Islet precursor cell (in vitro differentiated cells): ENCODE measurements at places on chromosomes 4 and X.

- no peak for DNase-seq
Observed at GRCh38 chr4:81503586-81503985, 31.9 kb upstream of the RASGEF1B start.

DNA sequence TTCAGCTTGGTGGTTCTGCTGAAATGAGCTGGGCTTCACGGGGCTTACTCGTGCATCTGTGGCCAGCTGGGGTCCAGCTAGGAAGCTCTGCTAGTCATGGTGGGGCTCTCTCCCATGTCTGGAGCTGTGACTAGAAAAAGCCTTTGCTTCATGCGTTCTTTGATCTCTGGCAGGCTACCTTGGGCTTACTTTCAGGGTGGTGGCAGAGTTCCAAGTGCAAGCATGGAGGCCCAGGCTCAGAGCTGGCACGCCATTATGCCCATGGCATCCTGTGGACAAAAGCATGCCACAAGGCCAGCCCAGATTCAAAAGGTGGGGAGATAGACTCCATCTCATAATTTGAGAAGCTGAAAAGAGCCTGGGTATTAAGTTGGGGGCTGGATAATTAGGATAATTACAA is 55.4 kb upstream of the GBA3 start:
- DNase-seq = no peak

DNA sequence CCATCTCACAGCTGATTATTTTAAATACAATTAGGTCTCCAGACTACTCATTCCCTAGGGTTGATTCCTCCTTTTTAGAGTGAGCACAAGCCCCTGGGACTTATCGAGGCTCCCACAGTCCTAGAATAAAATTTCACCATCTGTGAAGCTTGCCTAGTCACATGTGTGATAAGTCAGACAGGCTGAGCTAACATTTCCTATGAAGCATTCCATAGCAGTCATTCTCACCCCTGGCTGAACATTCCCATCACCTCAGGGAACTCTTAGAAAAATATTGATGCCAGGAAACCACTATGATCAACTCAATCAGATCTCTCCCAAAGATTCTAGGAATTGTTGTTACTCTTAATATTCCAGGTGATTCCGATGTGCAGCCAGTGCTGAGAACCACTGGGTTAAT is 37.7 kb downstream of the ARHGEF9 start:
- DNase-seq = no peak

GRCh38 chr4:179112441-179113170 is 1670.4 kb upstream of the AGA start:
- no peak for DNase-seq

DNA sequence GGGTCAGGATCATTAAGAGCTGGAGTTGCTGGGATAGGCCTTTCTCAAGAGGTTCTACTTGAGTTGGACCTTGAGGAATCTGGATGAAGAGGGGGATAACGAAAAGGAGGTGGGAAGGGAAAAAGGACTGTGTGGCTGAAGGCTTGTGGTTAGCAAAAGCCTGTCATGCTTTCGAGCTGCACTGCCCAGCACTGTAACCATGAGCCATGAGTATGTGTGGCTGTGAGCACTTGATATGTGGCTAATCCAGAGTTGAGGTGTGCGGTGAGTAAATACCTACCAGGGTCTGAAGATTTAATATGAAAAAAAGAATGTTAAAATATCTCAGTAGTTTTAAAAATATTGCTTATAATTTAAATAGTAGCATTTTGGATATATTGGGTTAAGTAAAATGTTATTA is 11.4 kb downstream of the TMEM165 start:
- DNase-seq = no peak

DNA sequence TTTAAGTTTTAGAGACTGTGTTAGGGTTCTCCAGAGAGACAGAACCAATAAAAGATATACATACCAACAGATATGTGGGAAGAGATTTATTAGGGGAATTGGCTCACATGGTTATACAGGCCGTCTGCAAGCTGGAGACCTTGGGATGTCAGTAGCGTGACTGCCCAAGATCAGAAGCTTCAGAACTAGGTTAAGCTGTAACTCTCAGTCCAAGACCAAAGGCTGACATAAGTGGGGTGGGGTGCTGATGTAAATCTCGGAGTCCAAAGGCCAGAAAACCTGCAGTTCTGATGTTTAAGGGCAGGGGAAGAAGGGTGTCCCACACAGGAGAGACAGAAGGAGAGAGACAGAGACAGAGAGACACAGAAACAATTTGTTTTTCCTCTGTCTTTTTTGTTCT is 10.5 kb downstream of the CLDN34 start:
- DNase-seq = no peak

GRCh38 chr4:2330091-2331042 is 68.5 kb upstream of the MXD4 start:
- DNase-seq = no peak

- DNase-seq = no peak
Observed at GRCh38 chrX:154458116-154458953, at the start of gene PLXNA3. Gene PLXNA3, plus strand, starts transcription at chrX:154458281. Its CDS starts 1,903 bp downstream, at chrX:154460184.

DNA sequence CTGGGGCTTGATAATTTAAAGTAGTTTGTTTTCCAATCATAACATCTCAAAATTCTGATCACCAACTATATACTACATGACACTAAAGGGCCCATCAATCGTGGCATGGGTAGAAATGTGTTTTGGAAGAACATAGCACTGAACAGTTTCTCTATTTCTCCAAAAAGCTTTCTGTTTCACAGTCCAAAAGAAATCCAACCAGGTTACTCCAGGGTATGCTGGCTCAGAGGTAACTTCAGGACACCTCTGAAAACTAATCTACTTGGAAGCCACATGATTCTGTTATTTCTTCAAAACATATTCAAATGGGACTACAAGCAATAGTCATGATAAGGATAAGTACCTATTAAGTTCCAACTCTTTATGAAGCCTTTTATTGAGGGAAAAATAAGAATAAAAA is 8.3 kb downstream of the PHKA1 start:
- no peak for DNase-seq

GRCh38 chr4:22667332-22667940 is 25.3 kb upstream of the GBA3 start:
- DNase-seq = no peak

DNA sequence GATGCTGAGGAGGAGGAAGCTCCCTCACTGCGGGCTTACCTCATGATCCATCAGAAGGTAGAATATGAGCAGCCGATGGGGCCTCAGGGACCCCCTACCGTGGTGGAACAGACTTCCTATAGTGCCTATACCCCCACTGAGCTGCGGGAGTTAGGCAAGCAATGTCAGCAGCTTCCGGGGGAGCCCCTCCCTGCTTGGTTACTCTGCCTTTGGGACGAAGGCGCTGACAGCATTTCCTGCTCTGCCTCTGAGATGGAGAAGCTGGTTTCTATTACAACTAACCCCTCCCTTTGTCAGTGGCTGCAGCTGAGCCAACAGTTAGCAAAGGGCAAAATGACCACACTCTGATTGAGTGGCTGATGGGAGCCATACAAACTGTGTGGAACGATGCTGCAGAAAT is 430.7 kb downstream of the IDS start:
- no peak for DNase-seq

DNA sequence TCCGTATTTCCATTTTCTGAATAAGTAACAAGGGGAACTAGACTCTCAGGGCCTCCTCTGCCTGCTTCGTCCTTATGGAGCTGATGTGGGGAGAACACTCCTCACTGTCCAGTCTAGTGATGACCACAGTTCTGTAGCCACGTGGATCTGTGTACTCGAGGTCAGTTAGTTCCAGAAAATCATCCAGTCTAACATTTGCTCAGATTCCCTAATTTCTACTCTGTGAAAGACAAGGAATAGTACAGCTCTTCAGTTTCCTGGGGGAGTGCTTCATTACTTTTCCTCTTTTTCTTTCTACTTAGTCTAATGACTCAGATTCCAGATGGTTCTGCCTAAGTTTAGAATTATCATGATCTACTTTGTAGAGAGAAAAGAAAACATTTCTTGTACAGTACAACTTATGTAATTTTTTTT is 82.6 kb downstream of the SORBS2 start:
- no peak for DNase-seq

GRCh38 chr4:121873604-121874003 is 3.3 kb upstream of the BBS7 start:
- no peak for DNase-seq

GRCh38 chr4:18630218-18631110 is 608.9 kb upstream of the LCORL start:
- no peak for DNase-seq
